ENCODE measurements at places on chromosomes 6 and 20. TPM values are rescaled to one million over a fixed set of nuclear protein-coding genes. Genes with fewer than 3 reads are reported as not detected.

MYMX gene
- total RNA-seq: 0.21 TPM

BPIFB1 gene
- total RNA-seq: not detected

SRSF12 gene
- 5.1 TPM for total RNA-seq

MCM3 gene
- total RNA-seq: 149 TPM

SPATS1 gene
- total RNA-seq: 0.63 TPM

SIRPD gene
- total RNA-seq: not detected

CPNE5 gene
- 29.2 TPM for total RNA-seq

CLVS2 gene
- 0.04 TPM for total RNA-seq
